Lung (tissue), 17 donors: ENCODE measurements at places on chromosomes 12 and 14. TPM values are rescaled to one million over a fixed set of nuclear protein-coding genes. Genes with fewer than 3 reads are reported as not detected.

DNA sequence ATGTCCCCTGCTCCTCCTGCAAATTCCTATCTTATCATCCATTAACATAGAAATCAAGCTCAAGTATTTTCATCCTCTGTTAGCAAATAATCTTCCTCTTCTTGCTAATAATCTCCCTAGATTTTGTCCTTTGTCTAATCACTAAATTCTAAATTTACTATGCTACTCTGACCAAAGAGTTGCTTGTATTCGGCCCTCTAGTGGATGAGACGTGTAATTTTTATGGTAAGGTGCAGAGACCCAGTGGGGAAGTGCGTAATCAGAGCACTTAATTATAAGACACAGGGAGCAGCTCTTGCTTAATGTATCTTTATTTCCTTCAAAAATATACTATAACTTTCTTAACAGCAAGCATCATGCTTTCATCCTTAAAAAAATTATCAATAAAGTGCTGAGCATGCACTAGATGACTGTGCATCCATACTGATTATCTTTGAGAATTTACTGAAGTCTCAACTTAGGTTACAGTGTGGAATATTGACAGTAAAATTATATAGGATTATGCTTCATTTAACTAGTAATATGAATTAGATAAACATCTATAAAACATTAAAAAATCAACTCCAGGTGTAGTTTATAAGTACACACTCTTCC lies 212.6 kb downstream of the SLC16A7 start:
- peak; percentile 50 for DNase-seq

- DNase-seq = no peak
These were observed 124.4 kb upstream of the PRMT8 start for GRCh38 chr12:3366451-3367110.

GRCh38 chr14:22200977-22201605 lies 387.9 kb downstream of the DAD1 start:
- DNase-seq = no peak

DNA sequence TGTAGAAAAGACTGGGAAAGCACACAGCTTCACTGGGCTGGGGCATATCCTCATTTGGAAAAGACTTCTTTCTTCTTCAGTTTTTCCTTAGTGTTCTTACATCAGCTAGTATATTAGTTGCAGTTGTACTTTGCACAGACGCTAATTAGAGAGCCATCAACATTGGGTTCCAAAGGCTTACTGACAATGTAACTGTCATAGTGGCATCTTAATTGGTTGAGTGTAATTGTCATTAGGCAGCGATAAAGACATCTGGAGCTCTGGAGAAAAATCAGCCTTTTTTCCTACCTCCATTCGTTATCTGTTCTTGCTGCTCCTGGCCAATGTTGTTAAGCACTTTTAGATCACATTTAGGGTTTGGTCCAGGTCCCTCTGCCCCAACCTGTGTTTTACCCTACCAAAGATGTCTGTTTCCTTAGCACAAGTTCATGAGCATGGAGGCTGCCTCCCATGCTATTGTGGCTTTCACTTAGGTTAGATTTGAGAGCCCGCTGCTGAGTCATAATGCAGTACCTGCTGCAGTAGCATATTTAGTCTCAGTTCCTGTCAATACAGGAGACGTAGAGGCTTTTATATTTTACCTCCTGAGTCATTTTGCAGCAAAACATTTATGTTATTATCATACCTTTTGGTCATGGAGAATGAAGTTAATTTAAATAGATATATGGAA lies 49.2 kb downstream of the FBXW8 start:
- no peak for DNase-seq

DNA sequence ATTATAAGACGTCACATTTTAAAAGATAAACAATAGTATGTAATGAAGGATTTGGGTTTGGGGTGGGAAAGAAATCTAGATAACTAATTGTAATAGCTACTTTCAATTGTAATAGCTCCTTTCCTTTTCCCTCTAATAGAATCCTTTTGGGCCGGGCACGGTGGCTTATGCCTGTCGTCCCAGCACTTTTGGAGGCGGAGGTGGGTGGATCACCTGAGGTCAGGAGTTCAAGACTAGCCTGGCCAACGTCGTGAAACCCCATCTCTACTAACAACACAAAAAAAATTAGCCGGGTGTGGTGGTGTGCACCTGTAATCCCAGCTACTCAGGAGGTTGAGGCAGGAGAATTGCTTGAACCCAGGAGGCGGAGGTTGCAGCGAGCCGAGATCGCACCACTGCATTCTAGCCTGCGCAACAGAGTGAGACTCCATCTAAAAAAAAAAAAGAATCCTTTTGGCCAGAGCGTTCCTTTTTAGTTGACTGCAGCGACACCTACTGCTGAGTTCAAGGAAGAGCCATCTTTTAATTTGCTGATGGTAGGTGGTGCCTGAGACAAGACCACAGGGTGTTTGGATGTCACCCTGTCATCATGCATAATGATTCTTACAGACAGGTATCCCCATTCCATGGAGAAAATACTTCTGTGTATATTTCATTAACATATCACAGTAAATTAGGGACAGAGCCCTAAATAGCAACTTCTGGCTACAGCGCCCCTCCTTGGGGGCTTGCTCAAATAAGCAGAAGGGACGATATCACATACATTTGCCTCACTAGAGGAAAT lies 79.5 kb downstream of the ARMH4 start:
- peak; percentile 79 for DNase-seq

DNA sequence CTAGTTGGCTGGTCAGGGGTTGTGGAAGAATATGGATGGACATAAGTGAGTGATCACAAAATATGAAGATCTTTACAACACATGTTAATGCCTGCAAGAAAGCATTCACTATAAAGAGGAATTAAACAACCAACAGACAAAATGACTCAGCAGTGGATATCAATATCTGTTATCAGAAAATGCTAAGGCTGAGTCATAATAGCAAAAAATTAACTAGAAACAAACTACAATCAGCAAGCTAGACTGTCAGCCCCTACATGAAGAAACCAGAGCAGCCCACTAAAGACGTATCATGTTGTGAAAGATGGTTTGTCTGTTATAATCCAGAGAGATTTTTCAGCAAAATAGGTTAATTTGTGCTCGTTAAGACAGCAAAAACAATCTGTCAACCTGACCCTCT lies 472.9 kb downstream of the NELL2 start:
- DNase-seq = no peak

- peak; percentile 86 for DNase-seq
These were observed 88.3 kb downstream of the RPS29 start for GRCh38 chr14:49497725-49498348.

GRCh38 chr12:86660488-86661147 lies 404.4 kb upstream of the MGAT4C start:
- no peak for DNase-seq

RIPK3 gene
- 6.4 TPM for total RNA-seq

RAB5B gene
- total RNA-seq = 118 TPM

DAO gene
- total RNA-seq = not detected

APOF gene
- total RNA-seq = 0.12 TPM

CD163L1 gene
- total RNA-seq = 22.0 TPM

IL22 gene
- not detected for total RNA-seq
